ENCODE measurements at places on chromosomes 7 and 10. TPM values are rescaled to one million over a fixed set of nuclear protein-coding genes. Genes with fewer than 3 reads are reported as not detected.

DNA sequence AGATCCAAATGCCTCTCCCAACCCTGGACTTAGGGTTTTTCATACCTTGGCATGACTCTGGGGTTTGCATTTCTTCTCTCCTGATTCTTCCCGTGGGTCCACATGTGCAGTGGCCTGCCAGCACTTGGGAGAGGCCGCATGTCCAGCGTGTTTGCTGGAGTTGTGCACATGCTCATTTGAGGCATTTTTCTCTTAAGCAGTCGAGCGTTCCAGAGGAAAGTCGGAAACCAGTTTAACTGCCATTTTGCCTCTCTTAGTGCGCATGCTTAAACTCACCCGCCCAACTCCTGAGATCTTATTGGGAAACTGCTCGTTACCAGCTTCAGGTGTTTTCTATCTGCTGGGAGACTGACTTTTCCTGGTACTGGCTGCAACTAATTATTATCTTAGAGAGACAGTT is 888.4 kb upstream of the PHF14 start:
- no peaks in the 10 kb centered on the region for H3K36me3 ChIP-seq
- DNase-seq: no peak
- H3K27me3 ChIP-seq: no peaks in the 10 kb centered on the region

GRCh38 chr7:88922944-88923343 is 127.4 kb upstream of the TEX47 start:
- DNase-seq: no peak
- no peaks in the 10 kb centered on the region for H3K36me3 ChIP-seq
- H3K27ac ChIP-seq: no peak overlapping the region
- no peaks in the 10 kb centered on the region for H3K27me3 ChIP-seq

DNA sequence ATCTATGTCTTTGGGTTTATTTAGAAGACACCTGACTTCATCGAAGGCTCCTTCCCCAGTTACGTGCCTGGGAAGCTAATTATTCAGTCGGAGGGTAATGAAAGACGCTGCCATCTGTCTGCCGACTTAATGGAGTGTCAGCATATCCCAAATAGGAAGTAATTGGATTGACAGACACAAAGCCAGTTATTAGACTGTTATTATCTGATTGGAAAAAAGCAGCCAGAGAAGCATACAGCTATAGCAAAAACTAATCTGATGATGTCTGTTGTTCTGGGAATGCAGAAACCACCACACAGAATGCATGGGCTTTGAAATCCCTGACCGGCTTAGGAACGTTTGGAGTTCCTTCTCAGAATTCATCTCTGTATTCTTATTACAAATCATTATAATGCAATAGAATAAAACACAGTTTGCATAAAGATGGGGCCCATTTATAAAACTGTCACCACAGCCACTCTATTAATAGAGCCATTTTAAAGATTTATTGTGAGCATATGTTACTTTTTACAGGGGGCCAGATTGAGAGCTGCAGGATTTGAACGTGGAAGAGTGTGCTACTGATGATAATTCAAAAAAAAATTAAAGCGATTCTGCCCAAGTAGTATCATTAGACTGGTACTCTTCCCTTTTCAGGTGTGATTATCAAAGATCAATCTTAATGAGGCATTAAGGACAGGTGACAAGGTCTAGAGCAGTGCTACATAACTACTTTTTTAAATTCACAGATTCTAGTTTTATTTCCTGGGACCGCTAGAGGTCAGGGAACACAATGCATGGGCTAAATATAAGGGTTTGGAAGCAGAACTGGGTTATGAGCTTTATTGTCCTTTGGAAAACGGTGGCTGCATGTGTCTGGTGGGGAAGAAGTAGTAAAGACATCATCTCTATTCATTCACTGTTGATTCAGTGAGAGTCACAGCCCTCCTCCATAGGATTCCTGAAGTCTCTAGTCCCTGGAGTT is 330.1 kb upstream of the LRGUK start:
- no peak overlapping the region for H3K27ac ChIP-seq
- DNase-seq: no peak
- no peak overlapping the region for H3K4me3 ChIP-seq
- H3K36me3 ChIP-seq: no peaks in the 10 kb centered on the region
- H3K4me1 ChIP-seq: no peaks in the 10 kb centered on the region

DNA sequence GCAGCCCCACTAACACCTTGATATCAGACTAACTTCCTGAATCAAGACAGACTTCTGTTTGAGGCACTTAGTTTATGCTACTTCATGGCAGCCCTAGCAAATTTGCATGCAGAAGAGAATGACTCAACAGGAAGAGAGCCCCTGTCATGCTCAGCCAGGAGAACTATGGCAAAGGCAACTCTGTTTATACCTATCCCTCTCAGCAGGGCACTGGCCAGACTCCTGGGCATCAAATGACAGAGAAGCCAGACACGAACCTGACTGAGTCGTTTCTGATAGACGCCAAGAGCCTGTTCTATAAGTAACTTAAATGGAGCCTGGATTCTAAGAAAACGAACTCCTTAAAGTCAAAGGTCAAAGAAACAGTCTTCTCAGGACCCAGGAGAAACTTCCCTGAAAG is 50.9 kb upstream of the UNC5B start:
- H3K27ac ChIP-seq: peak overlapping the region; percentile 37
- DNase-seq: peak; percentile 54
- peaks cover 17% of the 10 kb centered on the region for H3K4me1 ChIP-seq
- peak overlapping the region; percentile 13 for H3K4me3 ChIP-seq
- no peaks in the 10 kb centered on the region for H3K36me3 ChIP-seq

DNA sequence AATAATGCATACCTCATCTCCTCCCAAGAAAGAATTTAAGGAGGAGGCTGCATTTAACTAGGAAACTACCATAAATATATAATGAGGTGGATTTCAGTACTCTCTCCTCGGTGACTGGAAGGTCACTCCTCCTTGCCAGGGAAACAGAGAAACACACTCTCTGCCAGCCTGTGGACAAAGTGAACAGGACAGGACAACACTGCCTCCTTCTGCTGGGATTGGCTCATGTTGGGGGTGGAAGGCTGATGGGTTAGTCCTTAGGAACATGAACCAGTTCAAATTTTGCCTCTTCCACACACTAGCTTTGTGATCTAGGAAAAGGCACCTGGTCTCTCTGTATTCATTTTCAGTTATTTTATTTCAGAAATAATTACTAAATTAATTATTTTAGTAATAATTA is 50.6 kb upstream of the STEAP4 start:
- DNase-seq: peak; percentile 47
- peaks cover 15% of the 10 kb centered on the region for H3K4me1 ChIP-seq
- H3K36me3 ChIP-seq: no peaks in the 10 kb centered on the region
- H3K27ac ChIP-seq: no peak overlapping the region
- H3K27me3 ChIP-seq: no peaks in the 10 kb centered on the region
- no peak overlapping the region for H3K4me3 ChIP-seq

DNA sequence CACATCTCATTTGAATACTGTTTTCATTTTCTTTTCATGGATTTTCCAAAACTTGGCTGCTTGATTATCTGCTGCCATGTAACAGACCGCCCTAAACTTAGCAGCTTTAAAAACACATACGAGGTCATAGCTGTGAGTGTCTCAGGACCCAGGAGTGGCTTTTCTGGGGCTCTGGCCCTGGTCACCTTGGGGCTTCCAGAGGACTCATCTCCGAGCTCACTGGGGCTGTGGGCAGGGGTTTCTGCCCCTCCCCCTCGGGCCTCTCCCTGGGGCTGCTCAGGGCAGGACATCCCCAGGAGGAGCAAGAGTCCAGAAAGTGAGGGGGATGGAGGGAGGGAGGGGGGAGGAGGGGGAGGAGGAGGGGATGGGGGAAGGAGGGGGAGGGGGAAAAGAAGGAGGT is 77.0 kb downstream of the NKX6-2 start:
- no peak overlapping the region for H3K4me3 ChIP-seq
- no peak for DNase-seq
- no peaks in the 10 kb centered on the region for H3K4me1 ChIP-seq

DNA sequence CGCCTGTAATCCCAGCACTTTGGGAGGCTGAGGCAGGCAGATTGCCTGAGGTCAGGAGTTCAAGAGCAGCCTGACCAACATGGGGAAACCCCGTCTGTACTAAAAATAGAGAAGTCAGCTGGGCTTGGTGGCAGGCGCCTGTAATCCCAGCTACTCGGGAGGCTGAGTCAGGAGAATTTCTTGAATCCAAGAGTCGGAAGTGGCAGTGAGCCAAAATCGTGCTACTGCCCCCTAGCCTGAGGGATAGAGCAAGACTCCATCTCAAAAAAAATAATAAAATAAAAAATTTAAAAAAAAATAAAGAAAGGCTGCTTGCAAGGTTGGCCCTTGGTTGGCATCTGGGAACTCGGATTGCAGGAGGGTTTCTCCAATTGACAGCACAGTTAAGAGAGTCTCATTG is 221.6 kb downstream of the DGKI start:
- peaks cover 19% of the 10 kb centered on the region for H3K27me3 ChIP-seq
- H3K4me1 ChIP-seq: no peaks in the 10 kb centered on the region

- H3K36me3 ChIP-seq: no peaks in the 10 kb centered on the region
- no peaks in the 10 kb centered on the region for H3K4me1 ChIP-seq
- no peak for DNase-seq
Measured at GRCh38 chr7:71404726-71405345, 272.9 kb downstream of the GALNT17 start.

DNA sequence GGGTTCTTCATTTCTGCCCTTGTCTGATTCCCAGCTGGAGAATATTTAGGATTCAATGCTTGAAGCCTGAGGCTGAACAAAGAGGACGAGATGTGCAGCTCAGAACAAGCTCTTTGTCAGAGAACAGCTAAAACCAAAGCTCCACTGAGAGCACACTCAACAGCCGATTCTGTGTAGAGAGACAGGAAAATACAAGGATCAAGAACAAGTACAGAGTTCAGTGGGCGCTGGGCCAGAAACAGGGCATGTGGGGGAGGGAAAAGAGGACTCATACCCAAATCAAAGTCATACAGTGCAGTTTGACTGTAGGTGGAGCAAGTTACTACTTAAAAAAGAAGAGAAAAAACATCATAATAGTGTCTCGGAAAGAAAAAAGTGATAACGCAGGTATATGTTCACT is at the start of gene AGMO:
Gene AGMO, minus strand, starts transcription at position 181 of the 400 bp plus-strand sequence.
- no peak within 1 kb of the TSS for H3K27ac ChIP-seq
- no peaks in the 10 kb centered on the region for H3K27me3 ChIP-seq
- H3K4me1 ChIP-seq: no peaks in the 10 kb centered on the region
- H3K36me3 ChIP-seq: no peaks in the 10 kb centered on the region
- no peak within 1 kb of the TSS for H3K4me3 ChIP-seq

GRCh38 chr10:131909929-131910328 is 9.1 kb downstream of the PPP2R2D start:
- no peaks in the 10 kb centered on the region for H3K27me3 ChIP-seq
- no peaks in the 10 kb centered on the region for H3K36me3 ChIP-seq
- DNase-seq: no peak
- no peak overlapping the region for H3K27ac ChIP-seq
- H3K4me3 ChIP-seq: no peak overlapping the region
- H3K4me1 ChIP-seq: peaks cover 14% of the 10 kb centered on the region

DNA sequence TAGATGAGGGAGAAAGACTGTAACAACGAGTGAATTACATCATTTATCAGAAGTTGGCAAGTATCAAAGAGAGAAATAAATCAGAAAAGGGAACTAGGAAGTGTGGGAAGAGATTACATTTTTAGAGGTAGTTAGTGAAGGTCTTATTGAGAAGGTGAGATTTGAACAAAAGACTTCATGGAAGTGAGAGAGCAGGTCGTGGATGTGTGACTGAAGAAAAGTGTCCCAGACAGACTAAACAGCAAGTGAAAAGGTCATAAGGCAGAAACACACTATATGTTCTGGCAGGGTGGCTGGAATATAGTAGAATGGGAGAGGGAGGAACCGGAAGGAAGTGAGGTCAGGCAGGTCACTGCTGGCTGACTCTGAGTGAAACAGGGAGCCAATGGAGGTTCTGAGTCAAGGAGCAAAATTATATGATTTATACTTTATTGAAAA is 35.7 kb upstream of the RHOBTB1 start:
- no peaks in the 10 kb centered on the region for H3K27me3 ChIP-seq
- H3K36me3 ChIP-seq: no peaks in the 10 kb centered on the region
- no peak for DNase-seq
- H3K27ac ChIP-seq: no peak overlapping the region
- H3K4me3 ChIP-seq: no peak overlapping the region

DNA sequence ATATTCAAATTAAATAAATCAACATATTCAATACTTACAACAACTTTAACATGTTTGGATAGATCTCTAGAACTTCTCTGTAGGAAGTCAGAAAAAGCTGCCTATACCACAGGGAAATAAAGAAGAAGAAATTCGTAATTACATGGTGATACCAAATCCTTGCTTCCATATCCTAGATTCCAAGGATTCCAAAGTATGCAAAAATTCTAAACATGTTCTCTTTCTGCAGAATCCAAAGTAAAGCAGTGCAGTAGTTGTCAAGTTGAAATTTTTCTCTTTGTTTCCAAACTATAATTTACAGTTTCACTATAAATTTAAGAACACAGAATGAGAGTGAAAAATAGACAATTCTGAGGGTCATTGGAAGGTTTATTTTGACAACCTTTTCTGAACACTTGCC is 233.7 kb upstream of the PTN start:
- H3K27ac ChIP-seq: no peak overlapping the region
- no peak overlapping the region for H3K4me3 ChIP-seq
- H3K4me1 ChIP-seq: 0 out of 2 replicates have a peak, but pooled peaks cover 8% of the 10 kb centered on the region
- H3K36me3 ChIP-seq: no peaks in the 10 kb centered on the region

DNA sequence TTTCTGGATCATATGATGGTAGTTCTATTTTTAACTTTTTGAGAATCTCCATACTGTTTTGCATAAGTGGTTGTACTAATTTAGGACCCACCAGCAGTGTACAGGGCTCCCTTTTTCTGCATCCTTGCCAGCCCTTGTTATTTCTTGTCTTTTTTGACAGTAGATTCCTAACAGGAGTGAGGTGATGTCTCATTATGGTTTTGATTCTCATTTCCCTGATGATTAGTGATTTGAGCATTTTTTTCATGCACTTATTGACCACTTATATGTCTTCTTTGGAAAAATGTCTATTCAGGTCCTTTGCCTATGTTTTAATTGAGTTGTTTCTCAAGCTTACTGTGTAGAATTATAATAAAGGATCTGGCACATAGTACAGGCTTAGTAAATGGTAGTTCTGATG is 238.8 kb upstream of the BMPER start:
- H3K36me3 ChIP-seq: no peaks in the 10 kb centered on the region
- DNase-seq: no peak
- no peaks in the 10 kb centered on the region for H3K27me3 ChIP-seq
- H3K4me1 ChIP-seq: no peaks in the 10 kb centered on the region
- no peak overlapping the region for H3K4me3 ChIP-seq

- H3K36me3 ChIP-seq: no peaks in the 10 kb centered on the region
- no peak for DNase-seq
- no peaks in the 10 kb centered on the region for H3K4me1 ChIP-seq
- no peaks in the 10 kb centered on the region for H3K27me3 ChIP-seq
Measured at GRCh38 chr10:110947061-110947595, 27.7 kb downstream of the SHOC2 start.

- H3K4me1 ChIP-seq: no peaks in the 10 kb centered on the region
- no peaks in the 10 kb centered on the region for H3K36me3 ChIP-seq
- no peaks in the 10 kb centered on the region for H3K27me3 ChIP-seq
- H3K4me3 ChIP-seq: no peak overlapping the region
Measured at GRCh38 chr7:82331234-82331633, 112.3 kb downstream of the CACNA2D1 start.

The HPSE2 gene
- total RNA-seq: not detected

The C10orf120 gene
- not detected for total RNA-seq

The BEND7 gene
- total RNA-seq: 3.2 TPM

The NRP1 gene
- 21.7 TPM for total RNA-seq

The STAG3 gene
- total RNA-seq: 0.83 TPM

The CALHM1 gene
- not detected for total RNA-seq

The MEOX2 gene
- total RNA-seq: not detected

The SLC18A3 gene
- not detected for total RNA-seq

The KLHL7 gene
- total RNA-seq: 46.3 TPM

The PAX4 gene
- not detected for total RNA-seq

The WEE2 gene
- total RNA-seq: not detected

The AP4M1 gene
- 26.2 TPM for total RNA-seq

The TMEM176B gene
- 2.3 TPM for total RNA-seq

The TMEM176A gene
- total RNA-seq: not detected

The SLC26A3 gene
- total RNA-seq: not detected

Data from PC-9 (cell line).